ENCODE measurements at places on chromosomes 2 and 18. TPM values are rescaled to one million over a fixed set of nuclear protein-coding genes. Genes with fewer than 3 reads are reported as not detected.

DNA sequence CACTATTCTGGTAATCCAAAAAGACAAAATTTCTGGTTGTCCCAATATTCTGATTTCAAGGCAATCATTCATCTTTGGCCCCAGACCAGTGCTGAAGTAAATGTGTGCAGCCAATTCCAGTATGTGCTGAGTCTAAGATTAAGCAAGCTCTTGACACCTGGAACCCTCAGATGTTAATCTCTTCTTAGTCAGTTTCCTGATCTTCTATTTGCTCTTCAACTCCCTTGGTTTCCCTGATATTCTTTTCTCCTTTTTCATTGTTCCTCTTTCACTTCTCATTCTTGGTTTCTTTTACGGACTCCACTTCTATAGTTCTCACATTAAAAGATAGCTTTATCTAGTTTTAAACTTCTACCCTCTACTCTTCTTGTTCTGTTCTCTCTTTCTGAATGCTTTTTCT is 445.7 kb upstream of the FANCL start:
- no peak for DNase-seq

GRCh38 chr2:213021971-213022899 is 129.2 kb downstream of the IKZF2 start:
- DNase-seq = no peak

- no peak for DNase-seq
These were observed 136.8 kb downstream of the NEDD4L start for GRCh38 chr18:58180738-58181353.

- DNase-seq = no peak
These were observed 104.4 kb downstream of the LIPG start for GRCh38 chr18:49666045-49666775.

DNA sequence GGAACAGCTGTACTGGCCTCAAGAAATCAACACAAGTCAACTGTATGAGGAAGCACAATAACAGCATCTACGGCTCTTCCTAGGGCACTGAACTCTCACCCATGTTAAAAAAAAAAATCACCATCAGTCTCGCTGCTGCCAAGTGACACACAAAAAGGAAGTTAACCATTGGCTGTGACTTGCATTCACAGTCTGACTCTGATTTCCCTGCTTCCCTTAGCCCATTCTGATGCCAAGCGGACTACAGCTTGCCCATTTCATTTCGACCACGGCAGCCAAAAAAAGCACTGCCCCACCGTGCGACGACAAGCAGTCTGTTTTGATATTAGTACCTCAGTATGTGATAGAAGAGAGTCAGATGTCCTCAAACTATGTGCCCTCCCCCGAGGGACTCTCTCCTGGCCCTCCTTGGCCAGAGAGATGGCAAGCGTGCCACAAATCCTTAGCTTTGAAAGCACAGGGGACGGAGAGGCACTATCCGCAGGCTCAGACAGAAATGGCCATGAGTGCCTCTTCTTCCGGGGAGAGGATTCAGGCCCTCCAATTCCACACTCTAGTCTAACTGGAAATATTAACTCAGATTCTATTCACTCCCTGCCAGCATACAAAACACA is 250.0 kb downstream of the TCF4 start:
- no peak for DNase-seq

DNA sequence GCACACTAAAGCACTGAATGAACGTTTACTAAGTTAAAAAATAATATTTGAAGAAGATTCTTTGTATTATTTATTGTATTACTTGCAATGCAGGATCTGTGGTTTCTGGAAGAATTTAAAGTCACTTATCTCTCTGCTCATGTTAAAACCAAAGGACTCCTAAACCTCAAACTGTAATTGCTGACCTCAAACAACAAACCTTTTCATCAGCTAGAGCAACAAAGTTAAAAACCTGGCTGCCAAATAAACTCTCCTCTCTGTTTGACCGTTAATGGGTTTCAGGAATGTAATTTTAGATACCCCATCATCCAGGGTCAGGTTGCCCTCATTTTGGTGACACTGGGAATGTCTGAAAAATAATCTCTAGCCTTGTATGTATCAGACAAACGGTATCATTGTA is 239.1 kb downstream of the TGIF1 start:
- no peak for DNase-seq

The BCL11A gene
- total RNA-seq = 0.71 TPM

The SLC5A6 gene
- 16.8 TPM for total RNA-seq

The IMP4 gene
- total RNA-seq = 48.7 TPM

The NEUROD1 gene
- not detected for total RNA-seq

The MYCN gene
- 0.88 TPM for total RNA-seq

The SERPINB2 gene
- total RNA-seq = 1.2 TPM

The FSHR gene
- total RNA-seq = not detected
